Fibroblast of villous mesenchyme (primary cell): ENCODE measurements at places on chromosomes 12 and 14. TPM values are rescaled to one million over a fixed set of nuclear protein-coding genes. Genes with fewer than 3 reads are reported as not detected.

DNA sequence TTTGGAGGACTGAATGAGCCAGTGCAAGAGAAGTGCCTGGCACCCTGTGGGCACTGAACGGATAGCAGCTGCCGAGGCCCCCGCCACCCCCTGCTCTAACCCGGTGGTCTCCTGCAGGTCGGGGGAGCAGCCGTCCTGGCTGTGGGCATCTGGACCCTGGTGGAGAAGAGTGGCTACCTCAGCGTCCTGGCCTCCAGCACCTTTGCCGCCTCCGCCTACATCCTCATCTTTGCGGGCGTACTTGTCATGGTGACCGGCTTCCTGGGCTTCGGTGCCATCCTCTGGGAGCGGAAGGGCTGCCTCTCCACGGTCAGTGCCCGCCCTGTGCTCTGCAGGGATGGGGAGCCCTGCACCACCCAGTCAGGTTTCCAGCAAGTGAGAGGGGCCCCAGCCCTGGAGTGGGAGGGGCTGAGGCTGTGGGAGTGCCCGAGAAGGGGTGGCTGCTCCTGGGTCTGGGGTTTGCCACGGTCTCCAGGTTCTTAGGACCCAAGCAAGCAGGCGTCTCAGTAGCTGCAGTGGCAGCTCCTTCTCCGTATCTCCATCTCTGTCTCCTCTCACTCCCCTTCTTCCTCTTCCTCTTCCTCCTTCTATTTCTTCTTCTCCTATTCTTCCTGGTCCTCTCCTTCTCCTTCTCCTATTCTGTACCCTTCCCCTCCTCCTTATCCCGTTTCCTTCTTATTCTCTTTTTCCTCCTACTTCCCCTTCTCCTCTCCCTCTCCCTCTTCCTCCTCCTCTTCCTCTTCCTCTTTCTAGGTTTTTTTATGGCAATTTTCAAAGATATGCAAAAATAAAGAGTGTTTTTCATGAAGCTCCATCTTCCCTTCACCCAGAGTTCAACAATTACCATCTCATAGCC, 37.4 kb downstream of the TSPAN11 start:
- DNase-seq: no peak

- DNase-seq: peak; percentile 87
Observed at GRCh38 chr12:112419297-112420133, 768 bp downstream of the PTPN11 start.

GRCh38 chr12:122918827-122919226, 22.9 kb upstream of the VPS37B start:
- DNase-seq: no peak

DNA sequence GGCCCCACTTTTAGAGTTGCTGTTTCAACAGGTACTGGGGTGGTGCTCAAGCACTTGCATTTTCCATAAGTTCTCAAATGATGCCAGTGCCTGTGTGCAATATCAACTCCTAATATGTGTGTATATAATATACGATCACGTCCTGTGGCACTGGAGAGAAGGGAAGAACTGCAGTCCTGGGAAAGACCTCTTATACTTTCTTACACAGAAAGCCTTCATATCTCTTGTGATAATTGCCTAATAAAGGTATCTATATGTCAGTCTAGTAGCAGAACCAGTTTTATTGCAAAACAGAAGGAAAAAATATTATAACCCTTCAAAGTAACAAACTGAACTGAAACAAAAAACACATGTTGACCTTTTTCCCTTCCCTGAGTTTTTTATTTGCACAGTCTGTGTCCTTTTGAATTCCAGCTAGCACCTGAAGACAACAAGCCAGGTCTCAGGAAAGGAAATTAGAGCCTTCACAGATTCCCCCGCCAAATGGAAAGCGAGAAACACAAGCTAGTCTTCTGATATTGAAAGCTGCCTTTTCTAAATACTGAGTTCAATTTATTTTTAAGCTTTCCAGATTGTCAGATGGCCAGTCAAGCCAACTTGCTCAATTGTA, 44.4 kb downstream of the IGF1 start:
- DNase-seq: no peak

GRCh38 chr12:75205558-75205957, 4.1 kb downstream of the KCNC2 start:
- no peak for DNase-seq

GRCh38 chr12:52186118-52186840, 5.5 kb downstream of the KRT80 start:
- peak; percentile 63 for DNase-seq

- no peak for DNase-seq
Observed at GRCh38 chr14:52735921-52736489, 6.0 kb downstream of the STYX start.

- no peak for DNase-seq
Observed at GRCh38 chr12:63038713-63039100, 103.8 kb upstream of the PPM1H start.

DNA sequence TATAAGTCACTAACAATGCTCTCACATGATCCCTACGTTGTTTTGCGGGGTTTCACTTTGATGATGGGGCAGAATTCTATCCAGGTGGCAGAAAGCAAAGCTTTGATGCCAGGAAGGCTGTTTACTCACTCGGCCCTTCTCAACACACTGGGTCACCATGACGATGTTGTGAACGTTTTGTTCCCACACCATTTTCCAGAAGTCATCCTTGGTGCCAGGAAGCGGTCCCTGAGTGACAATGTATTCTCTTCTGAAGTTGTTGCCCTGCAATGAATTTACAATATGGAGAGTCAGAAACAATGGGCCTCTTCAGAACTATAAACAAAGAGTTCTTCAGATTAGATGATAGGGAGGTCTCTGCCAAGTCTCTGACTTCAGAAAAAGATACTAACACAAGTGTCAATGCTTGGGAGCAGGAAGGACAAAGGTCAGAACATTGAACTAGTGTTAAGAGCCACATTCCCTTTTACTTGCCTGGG, 101.3 kb downstream of the PTPRB start:
- no peak for DNase-seq

DNA sequence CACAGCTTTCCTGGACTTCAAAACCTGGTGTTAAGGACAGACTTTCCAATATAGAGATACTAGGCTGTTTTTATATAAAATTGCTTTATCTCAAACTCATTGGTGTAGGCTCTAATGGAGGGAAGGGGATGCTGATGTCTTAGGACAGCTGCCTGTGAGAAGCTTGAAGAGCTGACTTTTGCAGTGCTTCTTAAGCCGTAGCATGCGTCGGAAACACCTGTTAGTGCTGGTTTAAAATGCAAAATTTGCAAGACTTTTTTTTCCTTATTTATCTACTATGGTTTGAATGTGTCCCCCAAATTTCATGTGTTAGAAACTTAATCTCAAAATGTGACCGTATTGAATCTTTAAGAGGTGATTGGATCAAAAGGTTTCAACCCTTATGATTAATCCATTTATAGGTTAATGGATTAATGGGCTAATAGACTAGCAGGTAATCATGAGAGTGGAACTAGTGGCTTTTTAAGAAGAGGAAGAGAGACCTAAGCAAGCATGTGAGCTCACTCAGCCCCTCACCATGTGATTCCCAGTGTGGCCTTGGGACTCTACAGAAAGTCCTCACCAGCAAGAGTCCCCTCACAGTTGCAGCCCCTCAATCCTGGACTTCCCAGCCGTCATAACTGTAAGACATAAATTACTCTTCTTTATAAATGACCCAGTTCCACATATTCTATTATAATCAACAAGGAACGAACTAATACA, 60.9 kb upstream of the FUT8 start:
- DNase-seq: no peak

GRCh38 chr12:25957793-25958427, 572 bp upstream of the RASSF8 start:
- peak; percentile 70 for DNase-seq

- no peak for DNase-seq
Observed at GRCh38 chr14:55955175-55955574, 163.0 kb upstream of the PELI2 start.

GRCh38 chr14:58796242-58797009, 158.7 kb downstream of the DACT1 start:
- no peak for DNase-seq

GRCh38 chr12:89346741-89347324, 5.5 kb downstream of the DUSP6 start:
- peak; percentile 81 for DNase-seq

GRCh38 chr14:55624913-55625312, 44.9 kb downstream of the KTN1 start:
- DNase-seq: no peak

- no peak for DNase-seq
Observed at GRCh38 chr12:43109631-43110345, 442.2 kb downstream of the ADAMTS20 start.

GRCh38 chr12:52152905-52153317, 38.9 kb downstream of the KRT80 start:
- no peak for DNase-seq

- DNase-seq: no peak
Observed at GRCh38 chr12:121513464-121514183, 67.2 kb downstream of the KDM2B start.

Gene CORO1C
- 433 and 457 TPM in 2 replicates for total RNA-seq

Gene RFX4
- not detected in 2 replicates for total RNA-seq

Gene KHNYN
- 43.2 and 47.4 TPM in 2 replicates for total RNA-seq

Gene ACOT4
- total RNA-seq: 0.64 and 1.7 TPM in 2 replicates

Gene AKAP3
- 0.64 and 1.3 TPM in 2 replicates for total RNA-seq

Gene WASHC4
- total RNA-seq: 129 and 148 TPM in 2 replicates

Gene PHC1
- total RNA-seq: 13.2 and 13.8 TPM in 2 replicates

Gene CCDC175
- not detected in 2 replicates for total RNA-seq

Gene SYNDIG1L
- not detected in 2 replicates for total RNA-seq

Gene RPGRIP1
- under 0.01 TPM in 1 of 2 replicates, not detected in the other for total RNA-seq

Gene PRICKLE1
- 13.9 and 32.4 TPM in 2 replicates for total RNA-seq
